Mucosa of gallbladder (tissue), 1 donor: ENCODE measurements at places on chromosomes 2 and 18. TPM values are rescaled to one million over a fixed set of nuclear protein-coding genes. Genes with fewer than 3 reads are reported as not detected.

DNA sequence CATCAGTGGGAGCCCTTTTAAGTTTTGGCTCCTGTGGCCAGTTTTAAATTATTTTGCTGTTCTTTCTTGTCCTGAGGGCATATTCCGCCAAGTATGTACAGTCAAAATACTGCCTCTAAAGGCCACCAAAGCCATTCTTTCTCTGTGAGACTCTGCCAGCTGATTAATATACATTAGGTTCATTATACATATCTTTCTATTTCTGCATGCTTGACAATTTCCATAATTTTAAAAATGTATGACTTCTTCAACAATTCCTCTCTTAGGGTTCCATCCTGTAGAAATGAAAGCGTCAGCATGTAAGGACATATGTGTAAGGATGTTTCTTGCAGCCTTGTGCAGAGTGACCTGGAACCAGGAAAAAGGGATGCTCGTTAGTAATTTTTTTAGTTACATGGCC is 291.9 kb downstream of the PHLPP1 start:
- no peak for DNase-seq

- no peak for DNase-seq
These were observed 72.6 kb downstream of the ALK start for GRCh38 chr2:29848566-29849310.

DNA sequence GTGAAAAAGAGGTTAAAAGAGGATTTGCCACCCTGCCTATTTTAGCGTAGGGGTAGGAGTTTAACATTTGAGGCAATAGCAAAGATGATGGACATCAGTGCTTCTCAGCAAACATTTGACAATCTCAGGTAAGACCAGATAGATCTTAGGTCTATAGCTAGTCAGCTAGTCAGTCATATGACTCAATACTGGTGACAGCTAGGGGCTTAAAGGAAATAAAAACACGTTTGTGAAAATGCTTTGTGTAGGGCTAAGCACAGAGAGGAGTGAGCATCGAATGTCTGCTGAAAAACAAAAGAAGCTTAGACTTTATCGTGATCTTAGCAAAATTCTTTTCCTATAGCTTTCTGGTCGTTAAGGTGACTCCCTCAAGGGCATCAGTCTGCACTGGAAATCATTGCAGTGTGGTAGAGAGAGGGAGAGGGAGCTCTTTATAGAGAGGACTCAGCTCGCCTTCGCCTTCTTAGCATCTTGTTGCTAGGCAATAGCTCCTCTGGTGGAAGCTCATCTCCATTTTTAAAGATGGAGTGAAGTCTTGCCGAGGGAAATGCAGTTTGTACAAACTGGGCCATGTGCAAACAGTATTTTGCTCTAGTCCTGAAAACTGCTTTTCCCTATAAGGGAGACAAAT is 62.8 kb upstream of the SLC38A11 start:
- no peak for DNase-seq

DNA sequence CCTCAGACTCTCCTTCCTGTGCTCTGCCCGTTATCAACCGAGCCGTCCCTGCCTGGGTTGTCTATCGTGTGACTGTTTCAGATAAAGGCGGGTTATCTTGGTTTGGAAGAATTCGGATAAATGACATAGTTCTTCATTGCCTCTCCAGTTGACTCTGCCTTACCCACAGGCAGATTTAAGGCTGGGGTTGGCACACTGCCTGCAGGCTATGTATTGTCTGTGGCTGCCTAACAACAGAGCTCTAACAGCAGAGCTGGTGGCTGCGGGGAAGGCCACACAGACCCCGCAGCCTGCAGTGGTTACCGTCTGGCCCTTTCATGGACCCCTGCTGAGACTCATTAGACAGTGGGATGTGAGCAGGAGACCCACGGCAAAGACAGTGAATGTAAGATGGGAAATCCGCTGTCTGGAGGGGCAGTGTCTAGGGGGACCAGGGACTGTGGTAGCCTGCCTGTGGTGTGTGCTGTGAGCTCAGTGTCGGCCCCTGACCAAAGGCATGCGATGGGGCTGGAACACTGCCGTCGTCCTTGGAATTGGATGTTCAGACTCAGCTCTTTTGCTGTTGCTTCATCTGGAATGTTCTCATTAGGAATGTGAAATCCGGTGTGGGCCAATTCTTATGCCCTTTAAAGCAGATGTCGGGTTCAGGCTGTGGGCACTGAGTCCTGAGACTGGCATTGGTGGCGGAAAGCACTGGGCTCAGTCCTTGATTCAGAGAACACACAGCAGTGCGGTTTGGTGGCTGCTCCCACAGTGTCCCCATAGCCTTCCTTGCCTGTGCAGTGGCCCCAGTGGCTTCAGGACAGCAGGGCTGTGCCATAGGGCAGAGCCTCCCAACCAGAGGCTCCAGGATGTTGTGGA is 44.5 kb downstream of the SH3RF3 start:
- peak; percentile 76 for DNase-seq

DNA sequence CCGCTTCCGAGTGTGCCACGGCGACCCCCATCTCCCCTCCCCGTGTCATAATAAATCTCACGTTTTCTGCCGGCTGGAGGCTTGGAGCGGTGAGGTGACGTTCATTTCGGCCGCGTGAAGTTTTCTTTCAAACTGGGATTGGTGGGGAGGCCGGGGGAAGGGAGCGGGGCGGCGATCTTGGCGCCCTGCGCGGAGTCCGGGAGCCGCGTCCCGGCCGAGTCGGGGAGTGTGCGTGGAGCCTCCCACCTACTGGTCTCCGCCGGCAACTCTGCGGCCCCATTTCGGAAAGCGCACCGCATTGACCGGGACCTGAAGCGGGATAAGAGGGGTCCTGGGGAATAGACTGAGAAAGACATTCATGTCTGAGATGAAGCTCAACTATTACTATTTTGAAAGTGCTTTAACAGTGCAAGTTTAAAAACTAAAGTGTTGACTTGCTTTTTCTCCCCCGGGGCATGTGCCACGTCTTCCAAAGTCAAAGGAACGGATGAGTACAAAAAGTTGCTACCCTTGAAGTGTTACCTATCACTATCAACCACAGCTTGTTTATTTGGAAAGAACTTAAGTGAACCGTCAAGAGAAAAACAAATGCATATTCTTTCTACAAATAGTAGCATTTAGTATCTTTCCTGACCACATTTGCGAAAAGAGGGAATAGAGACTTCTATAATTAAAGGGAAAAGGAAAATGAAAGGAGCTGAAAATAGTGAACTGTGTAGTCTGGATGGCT is 818 bp upstream of the IKZF2 start:
- peak; percentile 53 for DNase-seq

DNA sequence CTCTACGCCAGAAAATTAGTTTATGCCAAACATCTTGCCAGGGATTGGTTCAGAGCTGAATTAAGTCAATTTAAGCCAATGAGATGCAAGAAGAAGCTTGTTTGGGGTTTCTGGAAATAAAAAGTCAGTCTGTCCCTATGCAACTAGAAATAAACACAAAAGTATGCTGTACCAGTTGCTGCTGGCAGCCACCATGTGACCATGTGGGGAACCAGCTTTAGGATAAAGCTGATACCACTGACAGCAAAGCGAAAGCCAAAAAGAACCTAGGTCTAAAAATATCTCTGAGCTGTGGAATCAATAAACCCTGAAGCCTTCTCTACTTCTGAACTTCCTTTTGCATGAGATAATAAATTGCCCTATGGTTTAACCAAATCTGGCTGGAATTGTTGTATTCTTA is 181.8 kb upstream of the PARD3B start:
- no peak for DNase-seq

- peak; percentile 60 for DNase-seq
These were observed 12.7 kb upstream of the FHOD3 start for GRCh38 chr18:36284671-36285295.

GRCh38 chr2:143996974-143997373 is 522.9 kb downstream of the ZEB2 start:
- DNase-seq = no peak

- DNase-seq = no peak
These were observed 138.0 kb downstream of the SOCS6 start for GRCh38 chr18:70426818-70427217.

- DNase-seq = peak; percentile 74
These were observed 61.8 kb upstream of the GPR45 start for GRCh38 chr2:105179469-105180372.

DNA sequence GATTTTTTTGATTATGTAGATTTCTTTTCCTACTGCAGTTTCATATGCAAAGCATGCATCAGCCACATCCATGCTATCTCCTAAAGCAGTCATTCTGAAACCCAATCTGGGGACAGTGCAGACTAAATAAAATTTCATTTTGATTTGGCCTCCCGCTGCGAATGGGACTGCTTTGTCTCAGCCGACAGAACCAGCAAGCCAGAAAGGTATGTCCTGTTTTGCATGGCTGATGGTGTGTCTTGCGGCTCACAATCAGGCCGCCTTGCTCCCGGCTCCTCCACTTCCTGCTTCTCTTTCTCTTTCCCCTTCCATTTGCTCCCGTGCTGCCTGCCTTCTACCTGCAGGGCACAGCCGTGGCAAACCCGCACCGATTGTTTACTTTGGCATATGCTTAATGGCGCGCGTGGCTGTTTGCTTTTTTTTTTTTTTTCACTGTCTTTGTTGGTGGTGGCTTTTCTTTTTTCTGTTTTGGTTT is 419.6 kb upstream of the POU3F3 start:
- peak; percentile 42 for DNase-seq

GRCh38 chr2:46547223-46548102 is 68.1 kb downstream of the TMEM247 start:
- peak; percentile 40 for DNase-seq

- peak; percentile 63 for DNase-seq
These were observed 560.6 kb downstream of the SLC4A3 start for GRCh38 chr2:220188031-220188430.

GRCh38 chr2:172739661-172740266 is 4.1 kb downstream of the RAPGEF4 start:
- DNase-seq = no peak

DNA sequence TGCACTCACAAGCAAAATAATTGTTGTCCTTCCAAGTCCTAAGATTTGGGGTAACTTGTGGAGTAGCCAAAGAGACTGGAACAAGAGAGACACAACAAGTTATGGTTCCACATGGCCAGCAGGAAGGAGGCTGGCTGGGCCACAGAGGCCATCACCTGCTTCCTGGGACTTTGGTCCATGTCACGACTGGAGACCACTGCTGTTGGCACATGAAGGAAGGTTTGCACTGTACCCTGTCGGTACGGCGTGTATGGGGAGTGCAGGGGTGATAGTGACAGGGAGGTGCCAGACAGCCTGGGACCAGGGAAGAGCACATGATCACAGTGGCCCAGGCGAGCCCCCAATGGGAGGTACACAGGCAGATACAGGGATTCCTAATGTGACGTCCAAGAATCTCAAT is 15.5 kb downstream of the SLC66A2 start:
- DNase-seq = no peak

- DNase-seq = no peak
These were observed 6.5 kb upstream of the LGALSL start for GRCh38 chr2:64447317-64448040.

- no peak for DNase-seq
These were observed 195.5 kb upstream of the APCDD1 start for GRCh38 chr18:10258836-10259474.

DNA sequence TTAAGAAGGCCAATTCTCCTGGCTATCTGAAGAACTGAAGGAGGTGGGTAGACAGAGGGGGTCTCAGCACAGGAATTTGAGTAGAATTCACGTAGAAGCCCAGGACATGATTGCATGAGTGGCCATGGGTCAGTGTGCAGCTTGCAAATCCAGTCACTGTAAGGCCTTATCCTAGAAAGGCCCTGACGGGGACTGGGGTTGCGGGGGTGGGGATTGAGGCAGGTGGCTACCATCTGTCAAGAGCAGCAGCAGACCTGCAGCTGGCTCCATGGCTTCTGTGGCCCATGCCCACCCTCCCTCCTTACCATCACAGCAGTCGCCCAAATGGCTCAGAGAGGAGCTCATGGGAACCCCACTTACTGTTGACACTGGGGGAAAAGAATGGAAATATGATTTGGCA is 34.6 kb upstream of the SLC14A1 start:
- no peak for DNase-seq

- DNase-seq = no peak
These were observed 40.3 kb downstream of the HRH4 start for GRCh38 chr18:24500766-24501165.

DNA sequence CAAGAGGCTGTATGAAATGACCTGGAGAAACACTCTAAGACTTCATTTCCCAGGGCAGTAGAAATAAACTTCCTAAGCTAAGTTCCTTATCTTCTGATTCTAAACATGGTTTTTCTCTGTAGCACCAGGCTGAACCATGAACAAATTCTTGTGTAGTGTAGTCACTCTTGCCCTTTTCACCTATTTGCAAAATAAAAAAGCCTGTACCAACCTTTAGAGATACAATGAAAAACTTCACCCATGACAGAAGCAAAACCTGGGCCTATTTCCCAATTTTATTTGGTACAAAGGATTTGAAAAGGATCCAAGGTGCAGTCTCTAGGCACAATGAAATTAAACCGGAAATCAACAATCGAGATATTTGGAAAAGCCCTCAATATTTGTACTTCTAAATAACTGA is 43.6 kb downstream of the POLR1A start:
- no peak for DNase-seq

DNA sequence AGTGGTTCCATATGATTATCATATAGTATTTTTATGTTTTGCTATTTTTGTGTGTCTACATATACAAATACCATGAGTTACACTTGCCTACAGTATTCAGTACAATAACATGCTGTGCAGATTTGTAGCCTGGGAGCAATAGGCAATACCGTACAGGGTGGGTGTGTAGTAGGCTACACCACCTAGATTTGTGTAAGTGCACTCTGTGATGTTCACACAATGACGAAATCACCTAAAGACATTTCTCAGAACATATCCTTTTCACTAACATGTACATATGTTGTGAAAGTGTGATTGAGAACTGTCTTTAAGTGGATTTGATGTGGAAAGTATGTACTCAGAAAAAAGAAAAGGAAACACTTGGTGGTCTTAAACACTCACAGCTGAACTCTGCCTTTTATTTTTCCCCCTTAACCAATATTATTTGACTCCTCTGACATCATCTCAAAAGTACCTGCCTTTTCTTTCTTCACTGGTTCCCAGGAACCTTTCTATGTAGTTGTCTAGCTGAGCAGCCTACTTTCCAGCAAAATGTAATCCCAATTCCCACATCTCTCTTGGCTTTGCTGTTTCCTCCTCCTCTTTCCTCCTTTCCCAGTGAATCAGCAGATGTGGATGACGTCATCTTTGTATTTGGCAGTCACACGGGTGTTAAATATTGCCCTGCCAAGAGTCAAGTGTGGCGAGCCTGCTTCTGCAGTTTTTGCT is 47.7 kb downstream of the OSBPL6 start:
- peak; percentile 65 for DNase-seq

DNA sequence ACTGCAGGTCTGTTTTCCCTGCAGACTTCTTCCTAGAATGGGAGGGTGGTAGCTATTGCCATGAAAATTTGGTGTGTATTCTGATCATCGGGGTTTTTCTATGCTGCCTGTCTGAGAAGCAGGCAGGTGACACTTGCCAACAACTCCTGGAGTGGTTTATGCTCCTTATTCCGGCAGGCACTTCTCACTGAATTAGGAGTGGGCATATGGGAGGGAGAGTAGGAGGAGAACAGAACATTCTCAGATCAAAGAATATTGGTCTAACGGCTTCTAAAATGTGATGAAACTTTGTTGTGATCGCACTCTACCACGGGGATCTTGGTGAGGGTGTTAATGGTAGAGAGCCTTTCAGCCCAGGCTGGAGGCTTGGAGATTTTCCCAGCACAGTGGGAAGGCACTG is 480.8 kb downstream of the PLCL1 start:
- DNase-seq = no peak

Gene RTP5
- total RNA-seq = not detected

Gene CHMP1B
- 50.4 TPM for total RNA-seq

Gene DNAH6
- total RNA-seq = 0.46 TPM

Gene CNPPD1
- 81.2 TPM for total RNA-seq

Gene GLI2
- total RNA-seq = 9.2 TPM

Gene EPG5
- total RNA-seq = 25.7 TPM

Gene LINC00305
- not detected for total RNA-seq

Gene EN1
- not detected for total RNA-seq

Gene CNGA3
- total RNA-seq = not detected
